Stimulated activated CD4-positive, alpha-beta T cell treated with anti-CD3 and anti-CD28 coated beads, Interleukin-15, amount 100 ng/mL, for 48 hours (primary cell): ENCODE measurements at places on chromosomes 3 and 15.
A peak's percentile ranks its signal among the peaks of the same experiment; 100 is the strongest.

GRCh38 chr3:77026904-77027634 lies 12.8 kb upstream of the ROBO2 start:
- DNase-seq, result no peak

DNA sequence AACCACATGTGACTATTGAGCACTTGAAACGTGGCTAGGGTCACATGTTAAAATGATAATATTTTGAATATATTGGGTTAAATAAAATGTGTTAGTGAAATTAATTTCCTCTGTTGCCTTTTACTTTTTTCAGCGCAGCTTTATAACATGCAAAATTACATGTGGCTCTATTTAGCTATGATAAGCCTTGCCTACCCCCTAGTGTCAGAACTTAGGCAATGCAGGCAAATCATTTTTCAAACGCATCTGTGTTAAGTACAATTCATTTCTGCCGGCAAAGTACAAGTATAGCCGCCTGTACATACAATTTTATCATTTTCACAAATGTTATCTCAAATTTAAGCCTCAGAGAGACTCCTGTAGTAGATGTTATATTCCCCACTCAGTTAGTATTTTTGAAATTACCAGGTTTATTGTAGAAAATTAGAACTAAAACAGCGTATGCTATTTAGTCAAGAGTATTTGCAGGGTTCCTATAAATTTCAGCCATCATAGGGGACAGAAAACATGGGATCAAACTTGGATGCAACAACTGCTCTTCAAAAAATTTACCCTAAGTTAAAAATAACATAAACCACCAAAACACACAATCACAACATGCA lies 56.1 kb downstream of the TAFA4 start:
- peak; percentile 9 for DNase-seq

DNA sequence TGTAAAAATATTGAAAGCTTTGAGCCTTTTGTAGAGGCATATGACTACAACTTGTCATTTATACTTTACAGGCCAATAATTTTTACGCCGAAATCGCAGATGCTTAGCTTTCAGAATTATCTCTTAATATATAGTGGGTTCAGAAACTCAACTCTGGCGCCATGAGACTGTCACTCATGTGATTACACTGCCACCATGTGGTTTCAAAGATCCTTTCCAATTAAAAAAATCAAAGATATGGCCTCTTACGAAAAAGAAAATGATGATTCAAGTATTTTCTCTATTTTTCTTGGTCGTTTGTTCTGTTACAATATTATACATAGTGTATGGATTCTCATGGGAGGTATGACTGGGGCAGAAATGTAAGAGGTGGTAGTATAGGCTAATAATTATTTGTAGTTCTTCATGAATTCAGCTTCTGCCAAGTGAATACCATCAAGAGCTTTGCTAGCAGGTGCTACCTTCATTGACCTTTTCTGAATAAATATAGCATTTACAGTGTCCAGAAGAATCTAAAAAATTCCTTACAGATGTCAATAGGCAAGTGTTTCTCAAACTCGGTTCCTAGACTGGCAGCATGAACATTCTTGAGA lies 751.7 kb upstream of the GOLIM4 start:
- DNase-seq, result no peak

- no peak for DNase-seq
Measured at GRCh38 chr3:72134989-72135451, 350.1 kb upstream of the PROK2 start.

DNA sequence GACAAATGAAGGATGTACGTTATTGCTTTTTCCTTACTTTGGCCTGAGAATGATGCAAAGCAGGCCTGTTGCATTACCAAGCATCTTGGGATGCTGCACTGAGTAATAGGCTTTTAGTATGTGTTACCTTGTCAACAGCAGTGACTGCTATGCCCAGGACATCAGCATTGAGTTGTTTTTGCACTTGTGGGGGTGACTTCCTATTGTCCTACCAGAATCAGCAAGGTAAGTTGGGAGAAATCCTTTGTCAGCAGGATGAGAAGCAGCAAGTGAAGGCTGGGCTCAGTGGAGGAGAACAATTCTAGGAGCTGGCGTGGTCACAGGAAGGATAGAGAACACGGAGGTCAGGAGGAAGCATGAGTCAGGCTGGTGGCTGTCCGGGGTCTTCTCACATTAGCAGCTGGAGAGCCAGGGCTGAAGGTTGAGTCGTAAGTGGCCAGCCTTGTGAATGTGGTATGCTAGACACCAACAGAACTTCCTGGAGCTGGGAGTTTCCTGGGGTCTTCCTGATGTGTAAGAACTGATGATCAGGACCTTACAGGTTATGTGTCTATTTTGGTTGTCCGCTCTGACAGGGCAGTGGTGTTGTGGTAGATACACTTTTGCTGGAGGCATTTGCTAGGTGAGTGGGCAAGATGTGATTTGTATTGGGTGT lies 142.7 kb downstream of the FNDC3B start:
- no peak for DNase-seq

DNA sequence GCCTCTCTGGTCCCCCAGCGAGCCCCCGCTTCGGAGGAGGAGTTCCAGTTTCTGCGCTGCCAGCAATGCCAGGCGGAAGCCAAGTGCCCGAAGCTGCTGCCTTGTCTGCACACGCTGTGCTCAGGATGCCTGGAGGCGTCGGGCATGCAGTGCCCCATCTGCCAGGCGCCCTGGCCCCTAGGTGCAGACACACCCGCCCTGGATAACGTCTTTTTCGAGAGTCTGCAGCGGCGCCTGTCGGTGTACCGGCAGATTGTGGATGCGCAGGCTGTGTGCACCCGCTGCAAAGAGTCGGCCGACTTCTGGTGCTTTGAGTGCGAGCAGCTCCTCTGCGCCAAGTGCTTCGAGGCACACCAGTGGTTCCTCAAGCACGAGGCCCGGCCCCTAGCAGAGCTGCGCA lies 3.5 kb downstream of the PML start:
- DNase-seq, result no peak

- no peak for DNase-seq
Measured at GRCh38 chr3:94822298-94822697, 759.4 kb downstream of the NSUN3 start.

DNA sequence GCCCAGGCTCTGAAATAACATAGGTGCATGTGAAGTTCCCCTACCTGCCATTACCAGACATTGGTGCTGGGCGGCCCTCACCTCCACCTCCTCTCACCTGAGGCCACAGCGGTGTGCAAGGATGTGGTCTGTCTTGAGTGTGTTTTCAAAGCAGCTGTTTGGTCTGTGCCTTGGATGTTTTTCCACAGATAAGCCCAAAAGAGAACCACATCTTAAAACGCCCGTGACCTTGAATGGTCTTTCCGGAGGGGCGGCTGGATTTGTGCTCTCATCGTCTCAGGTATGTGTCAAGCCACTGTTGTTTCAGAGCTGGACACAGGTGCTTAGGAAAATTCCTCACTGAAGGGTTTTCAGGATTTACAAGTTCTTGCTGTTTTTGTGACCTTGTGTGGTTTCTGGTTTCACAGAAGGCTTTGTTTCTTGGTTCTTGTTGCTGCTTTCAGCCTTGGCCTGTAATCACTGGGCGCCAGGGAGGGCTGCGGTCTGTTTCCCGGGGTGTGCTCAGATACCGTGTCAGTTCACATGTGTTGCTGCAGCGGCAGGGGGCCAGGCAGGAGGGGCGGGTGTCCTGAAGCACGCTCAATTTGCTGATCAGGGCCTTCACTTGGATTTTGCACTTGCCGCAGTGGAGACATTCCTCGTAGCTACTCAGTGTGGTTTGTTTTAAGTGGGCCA lies 128.4 kb downstream of the IGF1R start:
- no peak for DNase-seq

DNA sequence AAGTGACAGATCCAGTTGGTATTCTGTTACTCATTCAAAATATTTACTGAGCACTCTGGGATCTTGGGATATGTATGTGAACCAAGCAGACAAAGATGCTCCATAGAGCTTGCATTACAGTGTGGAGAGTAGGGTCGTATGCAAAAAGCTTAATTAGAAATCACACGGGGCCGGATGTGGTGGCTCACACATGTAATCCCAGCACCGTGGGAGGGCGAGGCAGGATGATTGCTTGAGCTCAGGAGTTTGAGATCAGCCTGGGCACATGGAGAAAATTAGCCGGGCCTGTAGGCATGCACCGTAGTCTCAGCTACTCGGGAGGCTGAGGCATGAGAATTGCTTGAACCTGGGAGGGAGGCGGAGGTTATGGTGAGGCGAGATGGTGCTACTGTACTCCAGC lies 68.7 kb upstream of the MB21D2 start:
- DNase-seq, result no peak

GRCh38 chr3:71425491-71426071 lies 157.9 kb downstream of the FOXP1 start:
- no peak for DNase-seq

DNA sequence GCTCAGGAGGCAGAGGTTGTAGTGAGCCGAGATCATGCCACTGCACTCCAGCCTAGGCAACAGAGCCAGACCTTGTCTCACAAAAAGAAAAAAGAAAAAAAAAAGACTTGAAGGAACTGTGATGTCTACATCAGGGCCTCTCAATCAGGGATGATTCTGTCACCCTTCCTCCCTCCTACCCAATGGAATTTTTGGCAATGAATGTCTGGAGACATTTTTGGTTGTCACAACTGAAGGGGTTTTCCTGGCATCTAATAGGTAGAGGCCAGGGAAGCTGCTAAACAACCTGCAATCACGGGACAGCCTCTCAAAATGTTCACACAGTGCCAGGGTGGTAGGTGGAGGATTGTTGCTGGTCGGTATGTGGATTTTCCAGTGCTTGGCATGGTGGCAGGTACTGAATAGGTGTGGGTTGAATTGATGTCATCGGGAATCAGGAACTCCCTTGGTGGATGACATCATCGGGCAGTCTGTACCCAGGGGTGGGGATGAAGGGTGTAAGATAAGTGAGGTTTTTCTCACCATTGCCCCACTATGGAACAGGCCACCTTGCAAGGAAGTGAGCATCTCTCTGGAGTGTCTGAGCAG lies 71.3 kb downstream of the MESD start:
- DNase-seq, result no peak

DNA sequence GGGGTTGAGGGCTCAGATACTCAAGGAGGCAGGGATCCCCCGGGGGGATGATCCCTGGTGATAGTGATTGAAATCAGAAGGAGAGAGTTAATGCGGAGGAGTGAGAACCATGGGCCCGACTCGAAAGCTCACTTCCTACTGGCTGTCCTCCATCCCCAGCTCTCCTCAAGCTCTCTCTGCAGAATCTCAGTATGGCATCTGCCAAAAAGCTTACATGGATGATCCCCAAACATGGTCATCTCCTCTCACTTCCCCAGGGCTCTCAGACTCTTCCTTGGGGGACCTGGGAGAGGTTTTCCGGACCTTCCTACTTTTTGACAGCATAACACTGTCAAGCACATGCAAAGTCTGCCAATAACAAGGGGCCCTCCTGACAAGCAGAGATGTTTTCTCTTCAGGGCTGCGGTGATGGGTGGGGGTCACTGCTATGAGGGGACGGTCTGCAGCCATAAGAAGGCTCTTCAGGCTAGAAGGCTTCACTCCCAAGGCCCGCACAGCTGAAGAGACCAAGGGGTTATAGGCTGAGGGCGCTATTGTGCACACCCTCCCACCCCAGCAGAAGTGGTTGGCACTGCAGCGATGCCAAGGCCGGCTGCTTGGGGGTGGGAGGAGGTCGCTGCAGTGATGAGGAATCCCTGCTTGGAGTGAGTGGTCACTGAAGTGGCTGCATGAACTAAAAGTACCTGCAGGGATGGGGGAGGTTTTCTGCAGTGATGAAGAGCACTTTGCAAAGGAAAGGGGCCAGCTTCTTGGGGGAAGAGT lies 828 bp upstream of the VWA5B2 start:
- no peak for DNase-seq

GRCh38 chr3:129039271-129040038 lies 21.1 kb upstream of the GP9 start:
- DNase-seq, result no peak

DNA sequence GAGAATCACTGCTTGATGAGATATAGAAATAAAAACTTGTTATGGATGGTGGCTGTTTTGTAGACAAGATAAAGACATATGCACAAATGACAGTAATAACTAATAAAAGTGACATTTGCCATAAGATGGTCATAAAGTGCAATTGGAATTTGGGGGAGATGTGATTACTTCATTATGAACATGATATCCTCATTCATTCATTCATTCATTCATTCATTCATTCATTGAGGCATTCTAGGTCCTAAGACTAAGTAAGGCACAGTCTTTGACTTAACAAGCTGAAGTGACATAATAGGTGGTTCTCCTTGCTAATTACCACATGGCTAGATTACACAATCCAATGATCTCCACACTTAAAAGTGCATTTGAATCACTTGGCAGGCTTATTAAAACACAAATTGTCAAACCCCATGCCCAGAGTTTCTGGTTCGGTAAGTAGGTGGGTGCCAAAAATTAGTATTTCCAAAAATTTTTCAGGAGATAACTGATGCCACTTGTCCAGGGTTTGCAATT lies 18.9 kb downstream of the RAP2B start:
- no peak for DNase-seq

DNA sequence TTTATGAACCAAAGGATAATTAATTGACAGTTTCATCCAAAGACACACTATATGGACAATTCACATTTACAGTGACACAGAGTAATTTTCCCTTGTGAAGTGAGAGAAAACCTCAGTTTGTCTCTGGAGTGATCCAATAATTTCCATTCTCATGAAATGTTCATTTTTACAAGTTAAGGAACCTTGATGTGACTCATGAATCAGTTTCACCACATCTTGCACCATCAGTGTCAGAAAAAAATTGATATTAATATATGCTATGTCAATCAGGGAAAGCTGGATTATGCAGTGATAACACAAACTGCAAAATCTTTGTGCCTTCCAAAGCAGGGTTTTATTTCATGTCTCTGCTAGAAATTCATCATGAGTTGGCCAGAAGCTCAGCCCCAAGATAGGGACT lies 348.1 kb downstream of the ARPP21 start:
- no peak for DNase-seq

DNA sequence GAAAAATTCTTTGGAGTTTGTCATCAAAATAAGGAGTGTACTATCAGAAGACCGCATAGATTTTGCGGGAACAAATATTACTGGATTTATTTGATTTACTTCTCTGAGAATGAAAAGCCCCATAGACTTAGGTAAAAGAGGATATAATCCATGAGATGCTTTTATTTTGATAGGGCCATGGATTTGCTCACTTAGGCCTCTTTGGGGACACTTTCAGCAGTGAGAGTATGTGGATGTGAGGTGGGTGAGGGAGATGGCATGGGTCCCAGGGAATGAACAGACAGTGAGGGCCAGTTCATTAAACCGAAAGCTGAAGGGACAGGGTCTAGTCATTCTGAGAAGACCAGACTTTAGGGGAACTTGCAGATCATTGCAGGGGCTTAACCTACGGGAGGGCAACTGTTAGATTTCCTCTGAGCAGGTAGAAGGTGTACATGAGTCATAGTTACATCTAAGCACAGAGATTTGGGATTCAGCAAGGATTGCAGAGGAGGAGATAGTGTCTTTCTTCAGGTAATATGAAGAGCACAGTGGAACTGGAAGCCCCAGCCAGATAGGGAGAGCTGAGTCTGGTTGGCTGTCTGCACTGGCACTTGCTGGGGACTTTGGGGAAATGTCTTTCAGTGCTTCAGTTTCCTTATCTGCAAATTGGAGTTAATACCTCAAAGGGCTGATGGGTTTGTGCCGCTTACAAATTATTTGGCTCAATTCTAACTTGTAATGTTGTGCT lies 30.8 kb downstream of the SH3GL3 start:
- no peak for DNase-seq
